ENCODE measurements at places on chromosomes 1 and 21.

- no peak for DNase-seq
These were observed 804.6 kb upstream of the CXADR start for GRCh38 chr21:16708101-16708835.

GRCh38 chr1:197951089-197951488, 33.9 kb downstream of the LHX9 start:
- no peak for DNase-seq

GRCh38 chr1:184078564-184079249, 27.2 kb downstream of the TSEN15 start:
- DNase-seq, result no peak

- no peak for DNase-seq
These were observed 25.5 kb downstream of the ETV3L start for GRCh38 chr1:157073944-157074685.

GRCh38 chr1:230139741-230140140, 72.7 kb downstream of the GALNT2 start:
- DNase-seq, result no peak

DNA sequence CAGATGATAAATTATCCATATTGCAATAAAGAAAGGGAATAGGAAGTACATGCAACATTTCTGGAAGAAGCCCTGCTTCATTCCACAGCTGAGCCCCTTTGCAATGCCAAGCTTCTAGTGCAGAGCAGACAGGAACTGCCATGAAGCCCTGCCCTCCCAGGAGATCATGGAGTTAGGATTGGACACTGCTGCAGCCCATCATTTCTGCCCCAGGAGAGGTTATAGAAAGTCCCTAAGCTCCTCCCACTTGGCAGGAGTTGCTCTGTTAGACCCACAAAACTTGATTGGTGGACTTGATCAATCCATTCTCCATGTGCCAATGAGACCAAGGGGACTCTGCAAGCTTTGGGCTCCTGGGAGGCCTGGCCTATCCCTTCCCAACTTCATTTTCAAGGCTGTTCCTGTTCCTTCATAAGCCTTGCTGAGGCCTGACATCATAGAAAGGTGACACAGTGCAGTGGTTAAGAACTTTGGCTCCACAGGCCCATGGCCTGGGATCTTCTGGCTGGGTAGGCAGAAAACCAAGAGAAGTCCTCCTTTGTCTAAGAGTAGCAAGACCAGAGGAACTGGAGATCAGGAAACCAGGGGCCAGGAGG, 1.3 kb upstream of the LAPTM5 start:
- DNase-seq, result no peak

DNA sequence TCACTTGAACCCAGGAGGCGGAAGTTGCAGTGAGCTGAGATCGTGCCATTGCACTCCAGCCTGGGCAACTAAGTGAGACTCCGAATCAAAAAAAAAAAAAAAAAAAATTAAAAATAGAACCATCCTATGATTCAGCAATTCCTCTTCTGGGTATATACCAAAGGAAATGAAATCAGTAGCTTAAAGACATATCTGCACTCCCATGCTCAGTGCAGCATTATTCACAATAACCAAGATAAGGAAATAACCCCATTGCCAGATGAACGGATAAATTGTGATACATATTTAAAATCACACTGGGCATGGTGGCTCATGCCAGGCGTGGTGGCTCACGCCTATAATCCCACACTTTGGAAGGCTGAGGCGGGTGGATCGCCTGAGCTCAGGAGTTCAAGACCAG, 23.8 kb downstream of the ALDH9A1 start:
- no peak for DNase-seq

DNA sequence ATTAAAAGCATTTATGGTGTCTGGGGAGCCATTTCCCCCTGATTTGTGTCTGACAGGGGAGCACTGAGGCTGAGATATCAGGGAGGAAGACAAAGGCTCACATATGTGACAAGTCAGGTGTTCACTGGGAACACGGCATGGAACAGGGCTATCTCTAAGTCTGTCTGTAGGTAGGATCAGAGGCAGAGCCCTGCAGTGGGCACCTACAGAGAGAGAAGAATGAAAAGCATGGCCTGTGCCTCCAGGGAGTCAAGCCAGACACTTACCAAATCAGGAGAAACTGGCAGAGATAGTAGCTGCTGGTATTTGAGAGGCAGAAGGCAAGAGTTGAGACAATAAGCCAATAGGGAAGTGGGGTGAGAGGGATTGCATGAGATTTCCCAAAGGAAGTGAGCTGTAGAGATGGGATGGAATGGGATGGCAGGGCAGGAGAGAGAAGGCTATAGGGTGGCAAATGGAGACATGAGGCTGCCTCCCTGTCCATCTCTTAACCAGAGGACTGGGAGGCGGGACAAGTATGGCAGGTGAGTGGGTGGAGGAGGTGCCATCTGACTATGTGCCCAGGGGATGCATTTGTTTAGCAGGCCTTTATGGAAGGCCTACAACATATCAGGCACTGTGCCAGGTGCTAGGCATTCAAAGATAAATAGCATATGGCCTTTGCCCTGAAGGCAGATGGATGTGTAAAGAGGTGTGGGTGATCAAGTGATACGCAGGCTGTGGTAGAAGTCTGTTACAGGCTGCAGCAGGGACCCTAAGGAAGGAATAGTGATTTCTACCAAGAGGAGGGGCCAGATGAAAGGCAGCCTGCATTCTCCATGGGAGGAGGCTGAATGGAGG, 136.2 kb upstream of the IPO9 start:
- no peak for DNase-seq

DNA sequence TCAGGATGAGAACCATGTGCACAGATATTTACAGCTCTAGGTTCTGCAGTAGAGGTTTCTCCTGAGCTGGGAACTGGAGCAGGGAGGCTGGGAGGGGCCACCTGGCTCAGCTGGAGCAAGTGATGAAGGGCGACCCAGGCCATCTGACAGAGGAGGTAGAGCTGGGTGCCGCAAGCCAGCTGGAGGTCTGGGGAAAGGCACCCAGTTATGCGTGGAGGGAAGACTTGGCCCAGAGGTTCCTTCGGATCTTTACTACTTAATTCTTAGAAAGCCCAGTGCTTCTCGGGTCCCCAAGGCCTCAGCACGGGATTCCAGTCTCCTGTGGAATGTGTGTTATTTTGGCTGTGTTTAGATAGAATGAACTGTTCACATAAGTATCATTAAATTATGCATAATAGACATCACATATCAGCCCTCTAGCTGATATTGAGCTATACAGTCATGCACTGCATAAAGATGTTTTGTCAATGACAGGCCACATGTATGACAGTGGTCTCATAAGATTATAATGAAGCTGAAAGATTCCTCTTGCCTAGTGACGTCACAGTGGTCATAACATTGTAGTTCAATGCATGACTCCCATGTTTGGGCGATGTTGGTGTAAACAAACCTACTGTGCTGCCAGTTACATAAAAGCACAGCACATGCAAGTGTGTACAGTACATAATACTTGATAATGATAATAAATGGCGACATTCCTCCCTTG, 245.1 kb downstream of the RHOU start:
- no peak for DNase-seq

- DNase-seq, result no peak
These were observed 38.0 kb downstream of the ERG start for GRCh38 chr21:38460171-38460742.

DNA sequence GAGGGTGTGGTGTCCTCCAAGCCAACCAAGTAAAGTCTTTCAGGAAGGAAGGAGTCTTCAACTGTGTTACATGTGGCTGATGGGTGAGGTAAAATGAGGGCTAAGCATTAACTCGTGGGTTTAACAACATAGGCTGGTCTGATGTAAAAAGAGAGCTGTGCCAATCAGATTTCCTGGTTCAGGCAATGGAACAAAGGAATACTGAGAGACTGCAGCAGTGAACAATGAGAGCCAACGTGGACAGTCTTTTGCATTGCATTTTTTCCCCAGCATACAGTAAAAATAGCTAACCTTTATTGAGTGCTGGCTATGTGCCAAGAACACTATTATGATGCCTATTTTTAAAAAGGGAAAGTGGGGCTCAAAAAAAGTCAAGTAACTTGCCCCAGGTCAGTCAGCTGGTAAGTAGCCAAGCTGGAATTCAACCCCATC, 31.1 kb downstream of the DLGAP3 start:
- DNase-seq, result no peak

GRCh38 chr1:173355281-173356031, 121.7 kb upstream of the PRDX6 start:
- DNase-seq, result no peak

GRCh38 chr1:79497193-79497773, 490.8 kb upstream of the ADGRL4 start:
- DNase-seq, result no peak

- DNase-seq, result no peak
These were observed 63.3 kb upstream of the ATP2B4 start for GRCh38 chr1:203563291-203563690.

- DNase-seq, result no peak
These were observed 154.9 kb downstream of the ST6GALNAC3 start for GRCh38 chr1:76229279-76230005.

- DNase-seq, result peak; percentile 45
These were observed 34.6 kb upstream of the SLC45A1 start for GRCh38 chr1:8283058-8283884.

- DNase-seq, result no peak
These were observed 42.0 kb upstream of the RGS2 start for GRCh38 chr1:192766876-192767275.

DNA sequence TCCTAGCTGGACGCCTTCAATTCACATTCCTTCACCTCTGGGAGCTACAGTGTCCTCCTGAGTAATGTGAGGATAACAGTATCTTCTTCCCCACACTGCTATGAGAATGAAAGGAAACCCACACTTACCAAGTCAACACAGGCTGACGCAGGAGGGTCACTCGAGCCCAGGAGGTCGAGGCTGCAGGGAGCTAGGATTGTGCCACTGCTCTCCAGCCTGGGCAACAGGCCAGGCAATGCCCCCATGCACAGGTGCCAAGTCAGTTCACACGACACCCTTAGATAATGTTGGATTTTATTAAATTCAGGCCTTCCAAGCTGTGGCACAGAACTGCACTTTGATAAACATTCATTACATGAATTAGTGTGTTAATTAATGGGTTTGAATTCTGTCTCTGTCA, 31.9 kb downstream of the MATN1 start:
- DNase-seq, result no peak

DNA sequence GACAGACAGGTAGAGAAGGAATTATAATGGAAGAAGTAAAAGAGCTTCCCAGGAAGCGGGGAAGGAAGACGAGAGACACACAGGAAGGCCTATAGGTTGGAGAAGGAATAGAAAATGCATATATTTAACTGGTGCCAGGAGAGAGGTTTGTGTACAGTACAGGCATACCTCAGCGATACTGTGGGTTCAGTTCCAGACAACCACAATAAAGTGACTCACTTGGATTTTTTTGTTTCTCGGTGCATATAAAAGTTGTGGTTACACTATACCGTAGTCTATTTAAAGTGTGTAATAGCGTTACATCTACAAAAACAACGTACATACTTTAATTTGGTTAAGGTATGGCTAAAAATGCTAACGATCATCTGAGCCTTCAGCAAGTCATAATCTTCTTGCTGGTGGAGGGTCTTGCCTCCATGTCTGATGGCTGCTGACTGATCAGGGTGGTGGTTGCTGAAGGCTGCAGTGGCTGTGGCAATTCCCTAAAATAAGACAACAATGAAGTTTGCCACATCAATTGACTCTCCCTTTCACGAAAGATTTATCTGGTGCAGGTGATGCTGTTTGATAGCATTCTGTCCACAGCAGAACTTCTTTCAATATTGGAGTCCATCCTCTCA, 16.0 kb downstream of the YARS1 start:
- DNase-seq, result no peak

DNA sequence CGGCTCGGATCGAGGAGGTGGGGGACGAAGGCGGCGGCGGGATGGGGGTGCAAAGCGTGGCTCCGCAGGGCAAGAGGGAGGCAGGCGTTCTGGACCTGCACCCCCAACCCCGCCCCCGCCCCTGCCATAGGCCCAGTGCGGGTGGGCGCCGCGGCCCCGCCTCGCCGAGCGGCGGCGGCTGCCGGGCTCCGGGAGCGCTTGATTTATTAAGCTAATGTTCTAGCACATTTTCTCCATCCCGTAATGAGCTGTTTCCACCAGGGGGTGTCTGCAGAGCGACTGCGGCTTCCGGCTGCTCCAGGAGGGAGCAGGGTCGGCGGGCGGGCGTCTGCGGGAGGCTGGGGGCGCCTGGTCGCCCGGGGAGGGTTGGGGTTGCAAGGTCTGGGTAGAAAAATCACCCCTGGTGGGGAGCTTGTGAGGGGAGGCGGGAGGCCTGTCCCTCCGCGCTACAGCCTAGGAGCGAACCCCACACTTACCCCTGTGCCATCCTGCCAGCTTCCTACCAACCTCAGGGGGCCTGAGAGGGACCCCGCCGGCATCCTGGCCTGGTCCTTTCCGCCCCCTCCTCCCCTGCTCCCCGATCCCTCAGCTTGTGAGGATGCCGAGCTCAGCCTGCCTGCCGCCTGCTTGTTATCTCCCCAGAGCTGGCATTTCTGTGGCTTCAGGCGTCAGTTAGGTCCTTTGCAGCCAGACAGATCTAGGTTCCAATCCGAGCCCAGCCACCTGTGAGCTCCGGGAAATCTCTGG, 48.5 kb upstream of the ACOT11 start:
- DNase-seq, result no peak

DNA sequence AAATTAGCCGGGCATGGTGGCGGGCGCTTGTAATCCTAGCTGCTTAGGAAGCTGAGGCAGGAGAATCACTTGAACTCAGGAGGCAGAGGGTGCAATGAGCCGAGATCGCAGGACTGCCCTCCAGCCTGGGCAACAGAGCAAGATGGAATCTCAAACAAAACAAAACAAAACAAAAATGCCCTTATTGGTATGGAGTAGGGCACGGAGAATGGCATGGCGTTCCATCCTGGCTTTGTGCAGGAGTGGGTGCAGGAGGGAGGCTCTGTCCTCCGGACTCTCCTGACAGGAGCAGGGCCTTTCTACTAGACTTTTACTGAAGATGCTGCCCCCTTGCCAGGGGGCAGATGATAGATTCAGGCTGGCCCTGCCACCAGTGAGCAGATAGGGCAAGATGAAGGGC, 1.0 kb downstream of the TMEM61 start:
- no peak for DNase-seq

- no peak for DNase-seq
These were observed 11.6 kb upstream of the GPR61 start for GRCh38 chr1:109527846-109528695.

DNA sequence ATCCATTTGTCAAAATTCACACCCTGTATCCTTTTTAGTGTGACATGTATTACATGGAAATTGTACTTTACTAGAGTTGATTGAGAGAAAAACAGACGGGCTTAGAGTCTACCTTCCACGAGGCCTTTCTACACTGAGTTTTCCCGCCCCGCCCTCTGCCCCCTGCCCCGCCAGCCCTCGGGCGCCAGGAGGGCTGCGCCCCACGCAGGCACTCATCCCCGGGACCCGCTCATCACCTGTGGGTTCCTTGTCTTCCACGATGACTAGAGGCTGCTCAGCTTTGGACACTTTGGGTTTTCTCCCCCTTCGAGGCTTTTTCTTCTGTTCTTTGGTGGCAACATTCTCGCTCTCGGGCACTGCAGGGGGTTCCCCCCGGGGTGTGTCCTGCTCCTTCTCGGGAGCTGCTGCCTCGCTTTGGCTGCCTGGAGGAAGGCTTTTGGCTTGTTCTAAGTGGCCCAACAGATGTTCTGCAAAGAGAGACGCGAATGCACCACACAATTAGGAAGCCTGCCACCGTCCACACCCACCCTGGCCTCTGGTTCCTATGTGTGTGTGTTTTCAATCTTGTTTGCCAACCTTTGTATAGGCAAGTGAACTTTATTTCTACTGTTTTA, 39.6 kb downstream of the PRDM15 start:
- no peak for DNase-seq

GRCh38 chr1:187078916-187079315, 250.2 kb downstream of the PLA2G4A start:
- no peak for DNase-seq
